Body of pancreas (tissue), 4 donors: ENCODE measurements at places on chromosomes 16 and 17. TPM values are rescaled to one million over a fixed set of nuclear protein-coding genes. Genes with fewer than 3 reads are reported as not detected.

CA5A gene
- total RNA-seq = not detected

CSH1 gene
- total RNA-seq = not detected

PMFBP1 gene
- 4.4 TPM for total RNA-seq

KCNJ18 gene
- not detected for total RNA-seq

ITGA2B gene
- total RNA-seq = 0.33 TPM

GRCh38 chr17:34840750-34841149 lies 120.5 kb downstream of the CCT6B start:
- no peaks in the 10 kb centered on the region for H3K36me3 ChIP-seq
- no peak for DNase-seq
- H3K27me3 ChIP-seq = no peaks in the 10 kb centered on the region
- no peaks in the 10 kb centered on the region for H3K4me1 ChIP-seq
- no peak overlapping the region for H3K4me3 ChIP-seq

- H3K27ac ChIP-seq = no peak overlapping the region
- DNase-seq = no peak
- H3K4me1 ChIP-seq = peaks cover 20% of the 10 kb centered on the region
- no peaks in the 10 kb centered on the region for H3K36me3 ChIP-seq
- no peak overlapping the region for H3K4me3 ChIP-seq
- no peaks in the 10 kb centered on the region for H3K27me3 ChIP-seq
Measured at GRCh38 chr16:49619811-49620157, 236.1 kb downstream of the ZNF423 start.

GRCh38 chr17:77361986-77362620 lies 221.3 kb downstream of the SEC14L1 start:
- H3K27ac ChIP-seq = no peak overlapping the region
- no peak for DNase-seq
- H3K4me1 ChIP-seq = peaks cover 37% of the 10 kb centered on the region
- no peaks in the 10 kb centered on the region for H3K27me3 ChIP-seq
- no peak overlapping the region for H3K4me3 ChIP-seq
- H3K36me3 ChIP-seq = no peaks in the 10 kb centered on the region

DNA sequence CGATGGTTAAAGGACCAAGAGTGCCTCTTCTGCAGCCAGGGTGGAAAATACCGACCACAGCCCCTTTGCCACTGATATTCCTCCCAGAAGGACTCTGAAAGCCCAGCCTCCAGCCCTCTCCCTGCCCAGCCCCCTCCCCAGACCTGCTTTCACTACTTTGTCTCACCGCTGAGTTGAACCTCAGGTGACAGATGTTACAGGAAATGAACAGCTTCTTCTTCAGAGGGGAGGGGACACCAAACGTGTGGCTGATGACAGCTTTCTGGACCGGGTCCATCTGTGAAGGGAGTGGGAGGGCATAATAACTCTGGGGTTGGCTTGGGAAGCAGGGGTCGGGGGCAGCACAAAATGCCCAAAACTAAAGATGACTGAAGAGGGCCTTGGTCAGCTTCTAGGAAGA lies 14.2 kb downstream of the NKIRAS2 start:
- H3K4me3 ChIP-seq = no peak overlapping the region
- no peak for DNase-seq
- no peak overlapping the region for H3K27ac ChIP-seq
- no peaks in the 10 kb centered on the region for H3K27me3 ChIP-seq
- no peaks in the 10 kb centered on the region for H3K4me1 ChIP-seq
- no peaks in the 10 kb centered on the region for H3K36me3 ChIP-seq

DNA sequence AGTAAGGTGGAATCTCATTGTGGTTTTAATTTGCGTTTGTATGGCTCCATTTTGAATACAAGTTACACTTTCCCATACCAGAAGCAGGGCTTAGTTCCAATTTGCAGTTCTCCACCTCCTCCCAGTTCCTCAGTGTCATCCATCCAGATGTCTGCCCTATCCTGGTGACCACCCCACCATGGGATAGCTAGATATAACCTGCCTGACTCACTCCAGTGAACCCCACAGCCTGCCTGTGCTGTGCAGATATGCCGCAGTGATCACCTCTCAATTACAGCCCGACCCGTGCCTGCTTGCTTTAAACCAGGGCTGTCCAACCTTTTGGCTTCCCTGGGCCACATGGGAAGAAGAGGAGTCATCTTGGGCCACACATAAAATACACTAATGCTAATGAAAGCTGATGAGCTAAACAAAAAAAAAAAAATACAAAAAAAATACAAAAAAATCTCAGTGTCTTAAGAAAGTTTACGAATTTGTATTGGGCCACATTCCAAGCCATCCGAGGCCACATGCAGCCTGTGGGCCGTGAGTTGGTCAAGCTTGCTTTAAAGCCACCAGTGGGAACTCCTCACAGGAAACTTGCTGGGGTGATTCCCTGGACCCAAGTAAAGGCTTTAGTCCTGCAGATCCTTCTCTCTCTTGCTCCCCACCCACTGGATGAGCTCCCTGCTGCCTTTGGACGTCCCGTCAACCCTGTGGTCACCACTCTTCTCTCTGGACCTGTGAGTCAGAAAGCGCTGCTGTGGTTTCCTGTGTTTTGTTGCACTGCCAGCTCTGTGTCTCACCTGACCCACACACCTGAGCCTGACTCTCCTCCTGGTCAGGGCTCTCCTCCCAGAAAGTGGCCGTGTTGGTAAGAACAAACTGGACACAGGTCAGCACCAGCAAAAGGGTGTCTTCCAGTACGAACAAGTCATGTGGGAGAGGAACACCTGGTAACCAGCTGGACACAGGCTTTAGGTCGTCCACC lies 83.0 kb downstream of the EMP2 start:
- H3K27me3 ChIP-seq = no peaks in the 10 kb centered on the region
- DNase-seq = peak; percentile 22
- no peaks in the 10 kb centered on the region for H3K36me3 ChIP-seq
- H3K4me1 ChIP-seq = peaks cover 6% of the 10 kb centered on the region
- H3K4me3 ChIP-seq = no peak overlapping the region

- H3K27ac ChIP-seq = no peak overlapping the region
- no peak for DNase-seq
- H3K36me3 ChIP-seq = no peaks in the 10 kb centered on the region
- H3K27me3 ChIP-seq = no peaks in the 10 kb centered on the region
- peaks cover 7% of the 10 kb centered on the region for H3K4me1 ChIP-seq
Measured at GRCh38 chr17:6075050-6075449, 4.9 kb downstream of the WSCD1 start.

- no peak overlapping the region for H3K27ac ChIP-seq
- H3K4me1 ChIP-seq = peaks cover 50% of the 10 kb centered on the region
- peaks cover 6% of the 10 kb centered on the region for H3K36me3 ChIP-seq
- no peak overlapping the region for H3K4me3 ChIP-seq
- peak; percentile 24 for DNase-seq
Measured at GRCh38 chr17:2634361-2634960, 41.0 kb downstream of the PAFAH1B1 start.

DNA sequence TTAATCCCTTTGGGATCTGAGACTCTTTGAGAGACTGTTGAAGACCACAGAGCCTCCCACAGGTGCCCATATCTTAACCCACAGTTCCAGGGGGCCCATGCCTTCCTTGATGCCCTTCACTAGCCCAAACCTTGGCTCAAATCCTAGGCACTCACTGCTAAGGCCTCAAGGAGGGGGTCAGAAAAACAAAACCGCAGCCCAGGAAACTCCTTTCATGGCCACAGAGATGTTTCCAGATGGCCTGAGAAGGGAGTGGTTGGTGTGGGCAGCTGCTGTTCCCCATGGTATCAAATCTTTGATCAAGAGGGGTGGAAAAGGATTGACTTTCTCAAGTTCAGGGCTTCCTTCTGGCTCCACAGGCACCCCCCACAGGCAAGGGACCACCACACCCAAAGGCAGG lies 44.7 kb downstream of the CDH1 start:
- DNase-seq = no peak
- peak overlapping the region; percentile 67 for H3K27ac ChIP-seq
- H3K27me3 ChIP-seq = no peaks in the 10 kb centered on the region
- no peaks in the 10 kb centered on the region for H3K36me3 ChIP-seq
